ENCODE measurements at places on chromosomes 16 and 17.

DNA sequence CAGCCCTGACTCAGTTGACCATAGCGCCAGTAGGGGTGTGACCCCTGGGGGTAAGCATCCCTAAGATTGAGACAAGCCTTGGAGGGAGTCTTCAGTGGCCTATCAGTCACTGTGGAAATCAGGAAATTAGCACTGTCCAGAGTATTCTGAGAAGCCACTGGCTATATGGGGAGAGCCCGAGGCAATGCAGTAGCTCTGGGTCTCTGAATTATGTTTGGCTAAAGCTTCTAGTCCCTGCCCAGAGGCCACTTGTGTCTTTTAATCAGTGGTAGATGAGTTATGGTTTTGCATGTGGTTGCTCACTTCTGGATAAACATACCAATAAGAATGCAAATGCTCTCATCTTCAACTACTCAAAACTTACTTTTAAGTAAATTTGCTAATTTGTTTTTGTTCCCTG, 100.6 kb upstream of the TOX3 start:
- no peak for DNase-seq

DNA sequence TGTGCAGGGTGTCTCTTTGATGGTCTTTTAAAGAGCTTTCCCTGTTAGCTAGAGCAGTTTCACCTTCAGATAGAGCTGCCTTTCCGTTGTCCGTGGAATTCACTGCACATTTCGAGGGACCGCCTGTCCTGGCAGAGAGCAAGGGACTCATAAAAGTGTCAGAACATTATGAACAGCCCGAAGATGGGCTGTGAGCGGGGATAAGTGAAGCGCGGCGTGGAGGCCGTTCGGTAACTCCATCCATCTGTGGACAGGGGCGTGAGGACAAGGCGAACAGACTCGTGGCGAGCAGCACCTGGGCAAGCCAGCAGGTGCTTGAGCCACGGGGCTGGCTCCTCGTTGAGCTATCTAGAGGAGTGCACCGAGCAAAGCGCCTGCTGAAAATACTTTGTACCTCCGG, 371.2 kb downstream of the MAF start:
- DNase-seq = no peak

DNA sequence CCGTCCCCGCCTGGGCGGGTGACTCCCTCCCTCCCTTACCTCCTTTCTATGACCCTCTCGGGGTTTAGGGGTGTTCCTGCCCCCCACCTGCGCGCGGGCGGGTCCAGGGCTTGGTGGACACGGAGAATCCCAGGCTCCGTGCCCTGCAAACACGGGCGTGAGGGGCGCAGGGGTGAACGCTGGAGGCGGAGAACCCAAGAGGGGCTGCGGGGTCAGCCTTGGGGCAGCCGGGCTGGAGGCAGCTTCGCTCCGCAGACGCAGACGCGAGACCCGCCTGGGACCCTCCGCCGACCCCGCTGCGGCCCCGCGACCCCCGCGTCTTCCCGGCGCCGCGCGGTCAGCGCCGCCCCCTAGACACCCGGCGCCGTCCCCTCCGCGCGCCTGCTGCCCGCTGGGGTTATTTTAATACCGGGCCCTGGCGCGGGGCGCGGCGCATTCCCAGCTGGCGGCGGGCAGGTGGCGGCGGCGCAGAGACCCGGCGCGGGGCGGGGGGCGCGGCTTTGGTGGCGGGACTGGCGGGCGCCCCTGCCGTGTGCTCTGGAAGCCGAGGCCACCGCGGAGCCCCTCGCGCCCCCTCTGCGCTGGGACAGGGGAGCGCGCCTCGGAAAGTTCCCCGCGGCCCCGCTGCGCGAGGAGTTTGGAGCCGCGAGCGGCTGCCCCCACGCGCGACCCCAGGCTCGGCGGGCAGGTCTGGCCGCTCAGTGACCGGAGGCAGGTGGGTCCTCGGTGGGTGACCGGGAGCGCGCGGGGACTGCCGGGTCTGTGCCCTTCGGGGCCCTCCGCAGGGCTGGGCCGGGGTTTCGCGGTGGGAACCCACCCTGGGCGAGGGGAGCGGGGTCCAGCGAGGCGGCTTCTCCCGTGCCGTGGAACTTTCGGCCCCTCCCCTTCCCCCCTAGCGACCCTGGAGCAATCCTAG, at the start of gene UTS2R:
UTS2R (plus strand) TSS at position 433 of the 916 bp plus-strand sequence. CDS start 2,560 bp downstream, outside the sequence.
- DNase-seq = no peak

DNA sequence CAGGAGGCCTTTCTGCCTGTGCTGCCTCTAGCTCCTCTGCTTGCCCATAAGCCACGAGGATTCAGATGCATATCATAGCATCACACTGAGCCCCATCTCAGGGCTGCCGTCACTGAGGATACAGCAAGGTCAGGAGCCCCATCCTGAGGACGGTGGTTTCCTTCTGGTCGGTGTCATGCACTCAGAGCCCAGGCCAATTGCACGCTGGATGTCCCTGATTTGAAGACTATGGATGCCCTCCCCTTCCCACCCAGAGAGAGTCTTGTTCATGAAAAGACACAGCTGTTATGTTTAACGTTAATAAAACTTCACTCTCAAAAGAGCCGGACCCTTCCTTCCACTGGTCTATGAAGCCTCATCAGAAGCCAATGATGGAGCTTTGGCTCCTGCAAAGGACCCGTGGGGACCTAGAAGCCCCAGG, 19.9 kb downstream of the COTL1 start:
- DNase-seq = no peak

GRCh38 chr17:34571428-34572130, 7.8 kb upstream of the TMEM132E start:
- no peak for DNase-seq

- DNase-seq = peak; percentile 55
Measured at GRCh38 chr16:22098405-22099255, 6.3 kb downstream of the VWA3A start.

DNA sequence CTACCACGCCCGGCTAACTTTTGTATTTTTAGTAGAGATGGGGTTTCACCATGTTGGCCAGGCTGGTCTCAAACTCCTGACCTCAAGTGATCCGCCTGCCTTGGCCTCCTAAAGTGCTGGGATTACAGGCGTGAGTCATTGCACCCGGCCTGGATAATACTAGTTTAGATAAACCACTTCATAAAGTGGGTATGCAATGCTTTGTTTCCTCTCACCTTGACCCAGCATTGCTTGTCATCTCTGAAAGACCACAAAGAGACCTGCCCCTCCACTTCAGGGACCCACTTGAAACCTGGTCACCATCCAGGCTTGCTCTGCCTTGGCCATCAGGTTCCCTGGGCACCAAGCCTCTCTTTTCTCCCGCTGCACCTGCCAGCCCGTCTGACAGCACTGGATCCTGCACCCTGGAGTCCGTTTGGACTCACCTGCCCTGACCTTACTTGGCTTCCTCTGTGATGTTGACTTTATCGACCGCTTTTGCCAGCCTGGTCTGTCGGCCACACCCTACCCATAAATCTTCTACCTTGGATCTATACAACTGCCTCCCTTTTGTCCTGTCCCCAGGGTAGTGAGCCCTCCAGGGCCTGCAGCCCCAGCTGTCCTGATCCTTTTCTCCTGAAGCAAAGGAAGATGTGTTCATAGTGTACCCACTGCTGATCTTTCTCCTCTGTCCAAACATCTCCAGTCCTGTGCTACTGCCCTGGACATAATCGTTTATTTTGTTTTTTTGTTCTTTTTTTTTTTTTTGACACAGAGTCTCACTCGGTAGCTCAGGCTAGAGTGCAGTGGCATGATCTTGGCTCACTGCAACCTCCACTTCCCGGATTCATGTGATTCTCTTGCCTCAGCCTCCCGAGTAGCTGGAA, 12.7 kb upstream of the ZG16 start:
- no peak for DNase-seq

DNA sequence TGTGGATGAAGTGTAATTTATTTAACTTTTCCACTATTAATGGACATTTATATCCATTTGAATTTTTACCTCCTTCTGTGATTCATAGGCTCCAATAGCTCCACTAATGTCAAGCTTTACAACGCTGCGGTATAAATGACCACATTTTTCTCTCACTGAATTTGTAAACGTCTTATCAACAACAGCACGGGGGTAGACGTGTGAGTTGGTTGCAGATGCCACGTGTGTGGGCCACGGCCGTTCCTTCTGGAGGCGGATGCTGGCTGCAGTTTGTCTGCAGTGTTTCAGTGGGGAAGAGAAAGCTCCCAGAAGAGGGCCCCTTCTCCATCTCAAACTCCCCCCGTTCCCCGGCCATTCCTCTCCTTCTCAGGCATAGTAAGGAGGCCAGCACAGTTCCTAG, 68.2 kb upstream of the XYLT1 start:
- peak; percentile 55 for DNase-seq

DNA sequence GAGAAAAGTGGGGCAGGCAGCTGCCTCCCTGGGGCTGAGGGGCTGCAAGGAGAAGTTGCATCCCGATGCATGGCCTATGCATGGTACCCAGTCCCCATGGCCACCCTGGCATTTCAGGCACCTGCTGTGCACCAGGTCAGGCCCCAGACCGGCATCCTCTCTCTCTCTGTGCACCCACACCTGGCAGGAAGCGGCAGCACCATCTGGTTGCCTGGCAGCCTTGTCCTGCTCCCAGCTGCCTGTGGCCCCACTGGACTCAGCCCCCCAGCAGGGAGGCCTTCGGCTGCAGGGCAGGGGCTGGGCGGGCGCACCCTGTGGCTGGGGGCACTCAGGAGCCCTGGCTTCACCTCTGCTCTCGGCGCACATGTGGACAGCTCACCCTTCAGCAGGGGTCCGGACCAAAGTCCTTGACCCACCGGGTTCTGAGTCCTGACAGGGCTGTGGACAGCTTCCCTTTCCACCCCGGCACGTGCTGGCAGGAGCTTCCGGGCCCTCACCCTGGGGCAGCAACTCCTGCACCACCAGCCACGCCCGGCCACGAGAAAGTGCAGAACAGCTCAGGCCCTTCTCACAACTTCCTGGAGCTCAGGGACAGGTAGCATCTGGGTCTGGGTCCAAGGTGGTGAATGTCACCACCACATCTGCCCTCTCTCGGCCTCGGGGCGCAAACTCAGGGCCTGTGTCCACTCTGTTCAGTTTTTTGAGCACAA, 36.7 kb downstream of the CTU2 start:
- DNase-seq = no peak

DNA sequence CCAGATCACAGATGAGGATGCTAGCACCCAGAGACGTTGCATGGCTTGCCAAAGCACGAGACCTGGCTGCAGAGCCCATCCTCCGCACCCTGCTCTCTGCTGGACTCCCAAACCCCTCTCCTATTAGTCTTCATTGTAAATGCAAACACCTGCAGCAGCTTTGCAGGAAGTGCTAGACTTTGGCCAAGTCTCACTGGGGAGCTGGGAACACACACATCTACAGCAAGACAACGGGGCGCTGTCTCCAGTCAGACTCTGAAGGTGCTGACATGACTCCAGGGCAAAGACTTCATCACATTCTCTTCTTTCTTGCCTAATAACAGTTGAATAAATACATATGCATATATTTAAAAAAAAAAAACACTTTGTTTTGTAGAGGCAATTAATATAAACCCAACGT, 43.8 kb downstream of the CYTH1 start:
- DNase-seq = no peak

GRCh38 chr16:67530013-67530939, 1.6 kb downstream of the RIPOR1 start:
- peak; percentile 61 for DNase-seq

DNA sequence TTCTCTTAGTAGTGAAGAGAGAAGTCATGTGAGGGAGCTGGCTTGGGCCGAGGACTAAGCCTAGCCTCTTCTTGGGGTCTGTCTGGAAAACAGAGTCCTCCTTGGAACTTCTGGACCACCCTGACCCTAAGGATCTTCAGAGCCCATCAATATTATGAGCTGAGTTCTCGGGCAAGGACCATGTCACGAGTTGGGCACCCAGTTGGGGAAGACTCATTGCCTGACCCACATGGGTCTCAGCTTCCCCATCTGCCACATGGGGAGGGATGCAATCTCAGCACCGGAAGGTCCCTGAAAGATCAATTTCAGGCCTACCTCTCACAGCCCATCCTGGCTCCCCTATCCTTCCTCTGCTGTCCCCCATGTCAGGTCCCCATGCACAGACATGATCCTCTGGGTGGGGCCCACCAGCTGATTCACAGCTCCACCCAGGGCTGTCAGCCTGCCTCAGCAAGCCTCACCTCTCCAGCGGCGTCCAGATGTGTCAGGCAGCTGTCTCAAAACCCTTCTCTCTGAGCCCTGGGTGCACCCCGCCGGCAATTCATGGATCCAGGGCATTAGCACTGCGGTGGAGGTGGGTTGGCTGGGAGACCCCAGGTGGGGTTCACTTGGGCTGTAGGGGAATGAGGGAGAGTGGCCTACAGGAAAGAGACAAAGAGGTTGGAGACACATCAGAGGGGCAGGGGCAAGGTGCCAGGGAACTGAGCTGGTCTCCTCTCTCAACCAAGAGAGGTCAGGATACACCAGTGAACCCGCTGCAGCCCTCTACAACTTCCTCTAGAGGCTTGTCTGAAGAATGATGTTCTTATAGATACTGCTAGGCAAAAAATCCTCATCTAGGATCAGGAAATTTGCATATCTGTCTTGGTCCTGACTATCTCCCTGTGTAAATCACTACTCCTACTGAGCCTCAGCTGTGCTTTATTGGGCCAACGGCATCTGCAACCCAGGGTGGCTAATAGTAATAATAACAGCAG, 1.8 kb downstream of the NLRP1 start:
- no peak for DNase-seq

- DNase-seq = peak; percentile 10
Measured at GRCh38 chr16:59887856-59888255, 1153.7 kb upstream of the GOT2 start.

DNA sequence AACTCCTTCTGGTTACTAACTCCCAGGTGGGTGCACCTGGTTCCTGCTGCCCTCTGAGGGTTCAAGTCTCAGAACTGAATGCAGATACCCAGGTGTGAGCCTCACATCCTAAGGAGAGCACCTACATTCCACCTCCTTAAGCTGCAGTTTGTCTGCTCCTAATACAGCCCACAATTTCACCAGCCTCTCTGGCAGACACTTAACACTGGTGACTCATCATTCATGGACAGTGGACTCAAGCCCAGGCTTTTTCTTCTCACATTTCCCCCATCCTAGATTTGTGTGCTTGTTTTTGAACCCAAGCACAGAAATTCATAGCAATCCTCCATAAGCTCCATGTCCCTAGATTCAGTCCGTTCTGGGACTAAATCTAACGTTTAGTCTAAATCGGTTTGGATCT, 7.0 kb upstream of the MAF start:
- DNase-seq = peak; percentile 69

GRCh38 chr16:87371261-87371866, 12.2 kb downstream of the FBXO31 start:
- DNase-seq = no peak

- no peak for DNase-seq
Measured at GRCh38 chr17:49067163-49067562, 65.4 kb upstream of the B4GALNT2 start.

DNA sequence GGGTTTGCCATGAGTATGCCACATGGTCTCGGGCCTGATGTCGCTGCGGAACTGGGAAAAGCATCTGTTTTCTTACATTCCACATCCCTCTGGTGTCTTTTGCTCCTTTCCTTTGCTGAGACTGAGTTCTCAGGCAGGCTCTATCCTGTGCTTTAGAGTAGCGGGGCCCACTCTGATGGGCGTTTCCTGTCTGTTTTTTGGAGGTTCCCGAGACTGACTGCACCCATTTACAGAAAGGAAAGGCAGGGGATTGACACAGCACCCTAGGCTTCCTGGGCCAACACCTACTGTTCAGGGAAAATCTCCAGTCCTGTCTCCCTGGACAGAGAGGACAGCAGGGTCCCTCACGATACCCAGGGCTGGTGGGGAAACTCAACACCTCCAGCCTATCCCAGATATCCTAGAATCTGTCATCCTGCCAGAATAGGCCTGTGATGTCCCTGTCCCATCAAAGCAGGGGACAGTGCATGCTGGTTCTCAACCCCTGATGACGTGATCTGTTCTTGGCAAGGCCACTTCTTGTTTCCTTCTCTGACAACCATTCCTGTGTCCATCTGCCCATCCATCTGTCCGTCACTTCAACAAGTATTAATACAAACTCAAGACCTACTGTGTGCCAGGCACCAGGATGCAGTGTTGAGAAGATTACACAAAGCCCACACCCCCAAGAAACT, 42.2 kb downstream of the ACTG1 start:
- no peak for DNase-seq

Measured in fibroblast of skin of right biceps (primary cell).